ENCODE measurements at places on chromosomes 3 and 15. TPM values are rescaled to one million over a fixed set of nuclear protein-coding genes. Genes with fewer than 3 reads are reported as not detected.

GRCh38 chr3:42229942-42230688 lies 35.9 kb downstream of the CCK start:
- H3K4me3 ChIP-seq, result no peak overlapping the region
- peaks cover 16% of the 10 kb centered on the region for H3K27me3 ChIP-seq
- no peak for DNase-seq
- no peaks in the 10 kb centered on the region for H3K4me1 ChIP-seq

DNA sequence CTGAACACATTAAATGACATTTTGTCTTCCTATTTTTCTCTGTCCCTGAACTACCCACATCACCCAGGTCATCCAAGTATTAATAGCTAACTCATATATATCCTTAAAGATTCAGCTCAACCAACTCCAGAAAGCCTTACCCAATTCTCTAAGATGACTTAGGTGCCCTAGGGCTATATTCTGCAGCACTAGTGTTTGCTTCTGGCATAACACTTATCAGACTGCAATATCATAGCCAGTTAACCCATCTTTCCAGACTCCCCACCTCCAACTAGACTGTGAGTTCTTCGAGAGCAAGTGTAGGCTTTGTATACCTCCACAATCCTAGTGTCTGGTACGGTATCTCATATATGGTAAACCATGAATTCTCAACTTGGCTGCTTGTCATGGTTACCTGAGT lies 50.7 kb downstream of the SST start:
- no peak overlapping the region for H3K4me3 ChIP-seq
- H3K27me3 ChIP-seq, result peaks cover 7% of the 10 kb centered on the region
- H3K36me3 ChIP-seq, result no peaks in the 10 kb centered on the region
- H3K4me1 ChIP-seq, result no peaks in the 10 kb centered on the region
- H3K27ac ChIP-seq, result no peak overlapping the region

ALDH1A2 gene
- total RNA-seq, result 0.19 TPM

GRCh38 chr3:193620650-193621049 lies 27.6 kb downstream of the OPA1 start:
- no peaks in the 10 kb centered on the region for H3K27me3 ChIP-seq
- H3K4me3 ChIP-seq, result no peak overlapping the region
- peak overlapping the region; percentile 65 for H3K27ac ChIP-seq
- peaks cover 39% of the 10 kb centered on the region for H3K36me3 ChIP-seq
- H3K4me1 ChIP-seq, result peaks cover 17% of the 10 kb centered on the region

PARP6 gene
- total RNA-seq, result 44.5 TPM

- no peak for DNase-seq
- H3K27ac ChIP-seq, result no peak overlapping the region
- no peak overlapping the region for H3K4me3 ChIP-seq
- no peaks in the 10 kb centered on the region for H3K4me1 ChIP-seq
- no peaks in the 10 kb centered on the region for H3K27me3 ChIP-seq
These were observed 87.3 kb downstream of the MESD start for GRCh38 chr15:80902298-80902801.

CHRNB4 gene
- not detected for total RNA-seq

GRCh38 chr15:87347806-87348515 lies 908.6 kb downstream of the NTRK3 start:
- no peak overlapping the region for H3K4me3 ChIP-seq
- H3K36me3 ChIP-seq, result no peaks in the 10 kb centered on the region
- H3K4me1 ChIP-seq, result no peaks in the 10 kb centered on the region
- no peak overlapping the region for H3K27ac ChIP-seq

VGLL4 gene
- 18.2 TPM for total RNA-seq

DNA sequence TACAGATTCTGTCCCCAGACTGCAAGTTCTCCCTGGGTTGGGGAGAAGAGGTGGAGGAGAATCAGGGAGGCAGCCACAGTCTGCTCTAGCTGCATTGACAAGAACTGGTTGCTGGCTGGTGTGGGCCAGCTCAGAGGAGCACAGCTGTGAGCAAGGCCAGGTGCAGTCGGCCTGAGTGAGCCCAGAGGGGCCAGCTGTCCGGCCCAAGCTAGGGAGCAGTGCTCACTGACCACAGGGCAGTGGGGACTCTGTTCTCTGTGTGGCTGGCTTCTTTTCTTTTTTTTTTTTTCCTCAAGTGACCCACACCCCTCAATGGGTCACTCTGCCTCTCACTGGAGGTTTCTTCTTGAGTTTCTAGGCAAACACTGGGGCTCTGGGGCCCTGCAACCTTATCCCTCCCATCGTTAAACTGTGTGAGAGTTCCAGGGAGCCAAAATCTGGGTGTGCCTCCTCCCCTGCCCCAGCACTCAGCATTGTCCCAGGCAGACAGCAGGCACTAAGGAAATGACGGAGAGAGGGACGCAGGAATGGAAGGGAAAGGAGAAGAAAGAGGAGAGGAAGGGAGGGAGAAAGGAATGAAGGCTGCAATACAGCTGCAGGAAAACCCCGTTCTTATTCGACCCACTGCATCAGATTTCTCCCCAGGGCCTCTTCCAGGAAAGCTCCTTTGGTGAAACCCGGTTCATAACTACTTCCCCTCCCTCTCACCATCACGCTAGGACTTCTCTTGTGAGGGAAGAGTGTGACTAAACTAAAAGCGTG lies 37.7 kb upstream of the HES1 start:
- peak overlapping the region; percentile 28 for H3K27ac ChIP-seq
- no peak overlapping the region for H3K4me3 ChIP-seq
- no peak for DNase-seq
- H3K36me3 ChIP-seq, result no peaks in the 10 kb centered on the region
- peaks cover 1% of the 10 kb centered on the region for H3K27me3 ChIP-seq
- peaks cover 15% of the 10 kb centered on the region for H3K4me1 ChIP-seq

DNA sequence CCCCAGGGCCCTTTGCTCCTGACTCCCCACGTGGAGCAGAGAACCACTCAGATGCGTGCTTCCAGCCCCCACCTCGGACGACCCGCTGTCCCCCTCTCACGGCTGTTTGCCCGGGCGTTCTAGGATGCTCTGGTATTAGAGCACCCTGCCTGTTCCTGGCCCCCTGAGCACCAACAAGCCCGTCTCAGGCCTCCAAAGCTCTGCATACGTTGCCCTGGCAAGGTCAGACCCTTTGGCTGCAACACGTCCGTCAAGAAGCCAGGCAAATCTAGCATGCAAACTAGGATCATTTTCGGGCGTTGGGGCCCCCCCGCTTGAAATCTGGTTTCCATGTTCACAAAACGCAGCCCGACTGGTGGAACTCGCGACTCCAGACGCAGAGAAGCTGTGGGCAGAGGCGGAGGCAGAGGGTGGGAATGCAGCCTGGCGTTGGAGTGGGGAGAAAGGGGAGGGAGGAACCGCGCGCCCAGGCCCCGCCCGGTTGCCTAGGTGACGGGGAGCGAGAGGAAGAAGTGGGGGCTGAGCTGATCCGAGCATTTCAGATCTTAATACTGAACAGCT lies 86.2 kb upstream of the PIAS1 start:
- no peaks in the 10 kb centered on the region for H3K36me3 ChIP-seq
- peaks cover 31% of the 10 kb centered on the region for H3K27me3 ChIP-seq
- no peak overlapping the region for H3K27ac ChIP-seq
- H3K4me3 ChIP-seq, result no peak overlapping the region
- H3K4me1 ChIP-seq, result peaks cover 3% of the 10 kb centered on the region

BTLA gene
- total RNA-seq, result 18.7 TPM

- H3K27me3 ChIP-seq, result peaks cover 20% of the 10 kb centered on the region
- no peak overlapping the region for H3K27ac ChIP-seq
- H3K4me3 ChIP-seq, result no peak overlapping the region
- no peaks in the 10 kb centered on the region for H3K4me1 ChIP-seq
- no peaks in the 10 kb centered on the region for H3K36me3 ChIP-seq
These were observed 246.7 kb downstream of the RORA start for GRCh38 chr15:60982249-60982910.

SLC27A2 gene
- total RNA-seq, result 24.3 TPM

- H3K27ac ChIP-seq, result no peak overlapping the region
- H3K4me1 ChIP-seq, result peaks cover 4% of the 10 kb centered on the region
These were observed 36.7 kb downstream of the CFAP44 start for GRCh38 chr3:113404637-113405036.

- H3K27me3 ChIP-seq, result no peaks in the 10 kb centered on the region
- H3K4me1 ChIP-seq, result no peaks in the 10 kb centered on the region
- DNase-seq, result no peak
- no peak overlapping the region for H3K4me3 ChIP-seq
- H3K36me3 ChIP-seq, result no peaks in the 10 kb centered on the region
These were observed 208.0 kb downstream of the XXYLT1 start for GRCh38 chr3:195062866-195063540.

DNA sequence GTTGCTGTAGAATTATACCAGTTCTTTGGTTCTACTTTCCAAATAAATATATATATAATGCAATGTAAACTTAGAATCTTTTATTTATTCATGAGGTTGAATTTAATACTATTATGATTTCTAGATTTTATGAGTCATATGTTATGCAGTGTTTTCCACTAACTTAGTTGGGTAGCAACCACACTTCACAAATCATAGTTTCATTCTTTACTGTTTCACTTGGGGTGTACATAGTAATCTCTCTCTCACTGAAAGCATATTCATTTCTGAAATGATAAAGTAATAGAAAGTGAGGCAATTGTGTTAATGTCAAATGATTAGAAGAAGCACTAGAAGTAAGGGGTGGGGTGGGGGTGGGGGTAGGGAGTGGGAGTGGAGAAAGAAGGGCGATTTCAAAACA lies 52.6 kb downstream of the IQCH start:
- H3K4me3 ChIP-seq, result no peak overlapping the region
- H3K27me3 ChIP-seq, result peaks cover 10% of the 10 kb centered on the region
- no peak overlapping the region for H3K27ac ChIP-seq
- H3K36me3 ChIP-seq, result no peaks in the 10 kb centered on the region
- peak; percentile 12 for DNase-seq

SEC62 gene
- total RNA-seq, result 59.7 TPM

GRCh38 chr3:33807191-33807590 lies 8.8 kb downstream of the PDCD6IP start:
- no peak for DNase-seq
- H3K4me3 ChIP-seq, result no peak overlapping the region
- peaks cover 77% of the 10 kb centered on the region for H3K4me1 ChIP-seq
- peaks cover 21% of the 10 kb centered on the region for H3K36me3 ChIP-seq
- no peaks in the 10 kb centered on the region for H3K27me3 ChIP-seq

GASK1A gene
- total RNA-seq, result not detected

GRCh38 chr3:127210654-127210943 lies 17.7 kb downstream of the PRR23E start:
- no peaks in the 10 kb centered on the region for H3K36me3 ChIP-seq
- peaks cover 3% of the 10 kb centered on the region for H3K27me3 ChIP-seq
- no peak overlapping the region for H3K27ac ChIP-seq

DNA sequence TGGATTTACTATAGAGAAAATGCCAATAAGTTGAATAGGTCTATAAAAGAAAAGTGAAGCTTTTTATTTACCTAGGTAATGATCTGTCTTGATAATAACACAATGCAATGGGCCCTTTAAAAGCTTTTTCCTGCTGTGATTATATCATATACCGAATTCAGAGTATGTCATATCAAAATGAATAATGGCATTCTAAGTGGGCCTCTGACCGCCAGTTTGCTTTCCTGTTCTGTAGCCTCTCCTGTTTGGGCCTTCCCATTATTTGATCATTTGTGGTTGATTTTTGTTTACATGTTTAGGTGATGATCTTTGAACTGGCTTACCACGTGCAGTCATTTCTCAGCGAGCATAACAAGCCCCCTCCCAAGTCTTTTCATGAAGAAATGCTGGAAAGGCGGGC lies 14.9 kb downstream of the EIF2AK4 start:
- no peak overlapping the region for H3K4me3 ChIP-seq
- no peaks in the 10 kb centered on the region for H3K27me3 ChIP-seq
- H3K27ac ChIP-seq, result no peak overlapping the region
- H3K36me3 ChIP-seq, result peaks cover 36% of the 10 kb centered on the region

GRCh38 chr3:52401551-52401950 lies 43.4 kb downstream of the SEMA3G start:
- H3K27me3 ChIP-seq, result no peaks in the 10 kb centered on the region
- H3K4me1 ChIP-seq, result no peaks in the 10 kb centered on the region
- DNase-seq, result no peak
- no peak overlapping the region for H3K4me3 ChIP-seq
- peaks cover 22% of the 10 kb centered on the region for H3K36me3 ChIP-seq
- H3K27ac ChIP-seq, result no peak overlapping the region

- no peak for DNase-seq
- peaks cover 16% of the 10 kb centered on the region for H3K27me3 ChIP-seq
- H3K27ac ChIP-seq, result no peak overlapping the region
- H3K4me3 ChIP-seq, result no peak overlapping the region
- no peaks in the 10 kb centered on the region for H3K36me3 ChIP-seq
These were observed 25.0 kb upstream of the RFTN1 start for GRCh38 chr3:16538507-16538906.

DNA sequence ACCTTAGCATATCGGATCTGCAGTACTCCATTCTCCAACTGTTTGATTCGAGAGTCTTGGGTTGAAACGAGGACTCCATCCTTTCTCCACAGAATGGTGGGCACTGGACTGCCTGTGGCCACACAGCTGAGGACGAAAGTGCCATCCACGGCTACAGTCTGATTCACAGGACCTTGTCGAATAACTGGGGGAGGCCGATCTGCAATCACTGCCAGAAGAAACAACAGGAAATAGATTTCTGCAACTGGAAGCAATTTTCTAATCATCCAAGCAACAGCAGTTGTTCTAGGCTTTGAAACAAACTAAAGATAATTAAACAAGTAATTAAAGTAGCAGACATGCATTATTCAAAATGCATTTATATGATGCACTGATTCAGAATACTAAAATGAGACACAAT lies 1097.7 kb downstream of the ROBO1 start:
- H3K27me3 ChIP-seq, result no peaks in the 10 kb centered on the region
- H3K4me3 ChIP-seq, result no peak overlapping the region
- no peaks in the 10 kb centered on the region for H3K36me3 ChIP-seq
- no peak overlapping the region for H3K27ac ChIP-seq
- no peak for DNase-seq
- H3K4me1 ChIP-seq, result no peaks in the 10 kb centered on the region

- H3K36me3 ChIP-seq, result no peaks in the 10 kb centered on the region
- H3K4me1 ChIP-seq, result no peaks in the 10 kb centered on the region
- no peak overlapping the region for H3K4me3 ChIP-seq
- no peak overlapping the region for H3K27ac ChIP-seq
- DNase-seq, result no peak
- H3K27me3 ChIP-seq, result no peaks in the 10 kb centered on the region
These were observed 49.8 kb upstream of the SGO1 start for GRCh38 chr3:20235796-20236195.

- H3K4me1 ChIP-seq, result peaks cover 2% of the 10 kb centered on the region
- no peak overlapping the region for H3K4me3 ChIP-seq
- no peak for DNase-seq
- no peak overlapping the region for H3K27ac ChIP-seq
- peaks cover 39% of the 10 kb centered on the region for H3K27me3 ChIP-seq
These were observed 319.2 kb downstream of the FGF12 start for GRCh38 chr3:192408007-192408646.

GOLGA6L7 gene
- total RNA-seq, result not detected

CDC25A gene
- total RNA-seq, result 36.8 TPM

CCDC9B gene
- total RNA-seq, result 0.53 TPM

DNA sequence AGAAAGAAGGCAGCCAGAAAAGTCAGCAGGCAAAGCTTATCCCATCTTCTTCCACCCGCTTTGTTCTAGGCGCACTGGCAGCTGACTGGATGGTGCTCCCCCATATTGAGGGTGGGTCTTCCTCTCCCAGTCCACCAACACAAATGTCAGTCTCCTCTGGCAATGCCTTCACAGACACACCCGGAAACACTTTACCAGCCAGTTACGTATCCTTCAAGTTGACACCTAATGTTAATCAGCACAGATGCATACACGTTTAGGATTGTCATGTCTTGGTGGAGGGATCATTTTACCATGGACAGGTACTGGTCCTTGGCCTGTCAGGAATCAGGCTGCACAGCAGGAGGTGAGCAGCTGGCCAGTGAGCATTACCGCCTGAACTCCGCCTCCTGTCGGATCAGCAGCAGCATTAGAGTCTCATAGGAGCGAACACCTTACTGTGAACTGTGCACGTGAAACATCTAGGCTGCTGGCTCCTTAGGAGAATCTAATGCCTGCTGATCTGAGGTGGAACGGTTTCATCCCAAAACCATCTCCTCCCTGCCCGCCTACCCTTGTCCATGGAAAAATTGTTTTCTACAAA lies 59.1 kb upstream of the PYDC2 start:
- H3K4me3 ChIP-seq, result no peak overlapping the region
- H3K27me3 ChIP-seq, result no peaks in the 10 kb centered on the region
- no peak for DNase-seq
- no peaks in the 10 kb centered on the region for H3K4me1 ChIP-seq
- no peak overlapping the region for H3K27ac ChIP-seq

All from activated CD4-positive, alpha-beta memory T cell treated with anti-CD3 and anti-CD28 coated beads for 36 hours (primary cell).